Islet precursor cell (in vitro differentiated cells): ENCODE measurements at places on chromosomes 1 and 21.

GRCh38 chr1:26046246-26047095, 553 bp upstream of the SLC30A2 start:
- no peak for DNase-seq

- DNase-seq = no peak
These were observed 317.1 kb upstream of the PROX1 start for GRCh38 chr1:213670692-213671023.

GRCh38 chr1:246035060-246035541, 472.0 kb downstream of the SMYD3 start:
- DNase-seq = no peak

- DNase-seq = no peak
These were observed 9.8 kb downstream of the FBLIM1 start for GRCh38 chr1:15768388-15768787.

DNA sequence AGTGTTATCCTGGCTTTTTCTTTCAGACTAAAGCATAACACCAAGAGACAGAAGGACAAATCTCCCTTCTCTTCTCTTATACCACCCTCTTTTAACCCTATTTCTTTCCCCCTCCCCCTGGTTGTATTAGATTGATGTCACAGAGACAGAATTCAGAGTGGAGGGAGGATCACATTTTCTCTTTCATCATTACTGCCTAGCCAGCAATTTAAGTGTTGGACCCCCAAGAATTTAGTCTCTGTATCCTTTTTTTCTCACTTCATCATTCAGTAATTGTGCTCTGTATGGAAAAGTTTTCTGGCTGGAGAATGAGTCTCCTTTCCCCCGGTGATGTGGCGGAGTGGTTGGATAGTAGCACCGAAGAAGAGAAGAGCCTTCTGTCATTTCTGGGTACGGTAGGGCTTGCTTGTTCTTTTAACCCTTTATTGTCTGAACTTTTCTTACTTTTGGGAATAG, 124.8 kb downstream of the CLEC20A start:
- no peak for DNase-seq

DNA sequence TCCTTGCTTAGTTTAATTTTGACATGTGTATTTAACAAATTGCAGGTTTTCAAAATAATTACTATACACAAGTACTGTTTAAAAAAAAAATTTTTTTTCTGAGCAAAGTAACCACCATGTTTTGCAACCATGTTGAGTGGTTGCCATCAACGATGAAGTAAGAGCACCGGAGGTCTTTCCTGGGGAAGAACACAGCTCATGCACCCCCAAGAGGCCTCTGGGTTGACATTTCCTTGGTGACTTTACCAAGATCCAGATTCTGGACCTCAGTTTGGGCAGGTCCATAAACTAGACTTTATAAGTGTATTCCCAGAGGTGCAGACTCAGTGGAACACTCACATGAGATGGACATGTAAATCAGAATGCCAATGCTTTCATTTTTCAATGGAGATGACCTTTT, 36.8 kb upstream of the RALGPS2 start:
- no peak for DNase-seq

GRCh38 chr21:44012474-44013379, 618 bp downstream of the TRAPPC10 start:
- DNase-seq = peak; percentile 82

GRCh38 chr21:45293726-45294401, 6.2 kb upstream of the POFUT2 start:
- no peak for DNase-seq

DNA sequence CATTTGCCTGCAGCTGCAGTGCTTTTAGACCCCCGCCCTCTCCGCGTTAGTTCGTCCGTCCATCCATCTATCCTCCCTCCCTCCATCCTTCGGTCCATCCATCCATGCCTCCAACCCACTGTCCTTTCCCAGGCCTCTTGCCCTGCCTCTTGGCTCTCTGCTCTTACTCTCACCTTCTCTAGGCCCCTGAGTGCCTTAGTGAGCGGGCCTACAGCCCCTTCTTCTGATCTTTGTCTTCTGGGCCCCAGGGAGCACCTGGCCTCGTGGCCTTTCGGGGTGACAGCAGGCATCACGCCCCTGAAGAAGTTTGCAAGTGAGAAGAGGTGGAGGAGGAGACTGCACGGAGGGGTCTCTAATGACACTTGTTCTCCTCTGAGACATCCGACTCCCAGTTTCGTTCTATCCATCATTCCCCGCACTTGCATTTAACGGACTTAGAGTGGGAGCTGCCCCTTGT, 842 bp downstream of the ATXN7L2 start:
- no peak for DNase-seq

DNA sequence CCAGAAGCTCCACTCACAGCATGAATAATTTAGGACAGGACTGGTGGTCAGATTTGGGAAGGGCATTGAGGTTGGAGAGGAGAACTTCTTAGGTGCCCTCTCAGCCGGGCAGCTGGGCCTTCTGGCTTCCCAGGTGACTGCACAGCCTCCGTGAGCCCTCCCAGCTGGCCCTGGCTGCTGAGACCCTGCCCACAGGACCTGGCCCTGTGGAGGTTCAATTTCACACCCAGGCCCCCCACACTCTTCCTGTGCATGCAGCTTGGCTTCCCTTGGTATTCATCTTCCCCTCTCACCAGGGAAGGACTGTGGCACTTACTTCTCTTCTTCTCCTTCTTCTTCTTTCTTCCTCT, 50.6 kb downstream of the NDUFS5 start:
- DNase-seq = no peak

DNA sequence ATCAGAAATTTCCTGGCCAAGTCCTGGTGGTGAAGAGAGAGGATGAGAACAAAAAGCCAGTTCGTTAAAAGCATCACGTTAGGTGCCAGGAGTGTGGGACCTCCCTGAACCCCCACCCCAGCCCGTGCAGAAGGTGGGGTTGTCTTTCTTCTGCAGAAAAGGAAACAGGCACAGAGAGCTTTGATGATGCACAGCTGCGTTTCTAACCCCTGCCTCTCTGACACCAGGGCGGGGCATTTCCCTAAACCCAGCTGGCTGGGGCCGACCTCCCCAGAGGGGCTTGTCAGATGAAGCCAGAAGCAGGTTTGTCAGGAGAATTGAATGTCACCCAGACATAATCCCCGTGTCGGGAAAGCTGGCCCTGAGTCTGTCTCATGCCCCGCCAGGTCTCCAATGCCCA, 189.3 kb upstream of the EDN2 start:
- no peak for DNase-seq

DNA sequence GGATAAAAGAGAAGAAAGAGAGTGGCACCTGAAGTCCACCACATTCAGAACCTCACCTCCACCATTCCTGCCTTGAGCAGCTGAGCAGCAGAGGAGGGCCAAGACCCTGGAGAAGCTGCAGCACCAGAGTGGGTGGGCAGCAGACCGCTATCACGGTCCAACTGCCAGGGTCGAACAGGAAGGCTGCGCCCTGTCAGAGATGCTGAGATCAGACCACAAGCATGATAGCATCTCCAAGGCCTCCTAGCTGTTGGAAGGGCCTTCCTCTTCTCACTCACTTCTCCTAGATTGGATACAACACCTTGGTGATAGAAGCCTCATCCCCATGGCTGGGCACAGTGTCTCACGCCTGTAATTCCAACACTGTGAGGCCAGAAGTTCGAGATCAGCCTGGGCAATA, 12.1 kb upstream of the SLC45A3 start:
- no peak for DNase-seq

- DNase-seq = no peak
These were observed 18.4 kb downstream of the RSPO1 start for GRCh38 chr1:37616330-37616729.

GRCh38 chr1:71586030-71586429, 505.2 kb upstream of the ZRANB2 start:
- no peak for DNase-seq

DNA sequence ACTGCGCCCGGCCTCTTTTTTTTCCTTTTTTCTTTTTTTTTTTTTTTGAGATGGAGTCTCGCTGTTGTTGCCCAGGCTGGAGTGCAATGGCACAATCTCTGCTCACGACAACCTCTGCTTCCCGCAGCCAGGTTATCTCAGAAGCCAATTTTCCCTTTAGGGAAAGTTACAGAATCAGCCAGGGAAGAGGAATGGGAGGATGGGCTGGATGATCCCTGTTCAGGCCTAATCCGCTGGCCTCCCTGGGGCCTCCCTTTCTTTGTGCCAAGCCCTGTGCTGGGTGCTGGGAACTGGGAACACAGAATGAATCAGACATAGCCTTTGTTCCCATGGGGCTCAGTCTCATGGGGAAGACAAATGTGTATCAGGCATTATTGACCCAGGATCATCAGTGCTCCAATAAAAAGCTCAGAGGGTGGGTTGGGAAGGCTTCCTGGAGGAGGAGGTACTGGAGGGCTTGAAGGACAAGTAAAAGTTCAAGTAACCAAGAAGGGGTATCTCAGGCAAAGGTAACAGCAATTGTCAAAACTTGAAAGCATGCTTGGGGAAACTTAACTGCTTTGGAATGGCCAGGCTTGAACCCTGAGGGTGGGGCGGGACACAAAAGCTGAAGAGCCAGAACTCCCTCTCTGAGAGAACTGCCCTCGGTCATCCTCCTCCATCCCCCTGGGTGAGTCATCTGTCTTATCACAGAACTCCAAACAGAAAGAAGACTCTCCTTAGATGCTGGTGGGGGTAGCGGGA, 14.3 kb downstream of the ECHDC2 start:
- DNase-seq = peak; percentile 88

GRCh38 chr1:19081218-19081893, 124.9 kb upstream of the IFFO2 start:
- DNase-seq = no peak

GRCh38 chr1:174883409-174883808, 116.3 kb upstream of the CACYBP start:
- DNase-seq = no peak

DNA sequence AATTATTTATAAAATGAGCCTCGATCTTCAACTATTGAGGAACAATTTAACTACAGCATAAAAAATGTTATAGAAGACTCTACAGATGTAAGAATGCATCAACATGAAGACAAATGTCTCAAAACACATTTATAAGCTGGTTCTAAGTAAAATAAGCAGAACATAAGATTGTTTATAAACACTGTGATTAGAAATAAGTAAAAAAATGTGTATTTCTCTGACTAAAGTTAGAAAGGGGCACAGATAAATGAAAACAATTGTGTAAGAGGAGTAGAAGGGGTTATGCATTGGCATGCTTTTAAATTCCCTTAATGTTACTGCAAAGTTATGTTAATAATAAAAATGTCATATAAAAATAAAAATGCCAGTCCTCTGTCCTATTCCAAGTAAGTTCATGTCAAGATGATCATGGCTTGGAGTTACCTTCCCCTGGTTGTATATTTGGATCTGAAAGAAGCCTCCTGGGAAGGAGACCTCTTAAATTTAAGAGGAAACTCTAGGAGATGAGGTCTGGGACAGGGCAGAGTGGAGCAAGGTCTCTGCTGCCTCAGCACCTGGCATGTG, 70.2 kb upstream of the FAM20B start:
- DNase-seq = no peak

DNA sequence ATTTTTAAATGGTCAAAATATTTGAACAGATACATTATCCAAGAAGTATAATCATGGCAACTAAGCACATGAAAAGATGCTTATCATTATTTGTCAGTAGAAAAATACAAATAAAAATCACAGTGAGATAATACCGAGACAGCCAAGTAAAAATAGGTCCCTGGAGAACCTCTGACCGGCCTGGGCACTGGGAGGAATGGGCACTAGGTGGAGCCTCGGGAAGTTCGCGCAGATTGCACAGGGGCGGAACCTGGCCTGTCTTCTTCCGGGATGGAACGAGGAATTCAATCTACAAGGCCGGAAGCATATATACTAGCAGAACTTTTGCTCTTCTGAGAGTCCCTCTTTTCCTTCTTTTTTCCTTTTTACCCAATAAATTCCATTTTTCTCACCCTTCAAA, 148.5 kb upstream of the CHRM3 start:
- DNase-seq = no peak

DNA sequence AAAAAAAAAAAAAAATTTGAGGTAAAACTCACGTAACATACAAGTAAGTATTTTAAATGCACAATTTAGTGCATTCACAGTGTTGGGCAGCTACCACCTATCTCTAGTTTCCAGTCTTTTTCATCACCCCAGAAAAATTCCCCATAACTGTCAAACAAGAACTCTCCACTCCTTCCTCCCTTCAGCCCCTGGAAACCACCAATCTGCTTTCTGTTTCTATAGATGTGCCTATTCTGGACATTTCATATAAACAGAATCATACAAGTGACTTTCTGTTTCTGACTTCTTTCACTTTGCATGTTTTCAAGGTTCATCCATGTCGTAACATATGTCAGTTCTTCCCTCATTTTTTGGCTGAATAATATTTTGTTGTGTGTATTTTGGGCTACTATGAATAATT, 24.9 kb upstream of the ETS2 start:
- DNase-seq = no peak

DNA sequence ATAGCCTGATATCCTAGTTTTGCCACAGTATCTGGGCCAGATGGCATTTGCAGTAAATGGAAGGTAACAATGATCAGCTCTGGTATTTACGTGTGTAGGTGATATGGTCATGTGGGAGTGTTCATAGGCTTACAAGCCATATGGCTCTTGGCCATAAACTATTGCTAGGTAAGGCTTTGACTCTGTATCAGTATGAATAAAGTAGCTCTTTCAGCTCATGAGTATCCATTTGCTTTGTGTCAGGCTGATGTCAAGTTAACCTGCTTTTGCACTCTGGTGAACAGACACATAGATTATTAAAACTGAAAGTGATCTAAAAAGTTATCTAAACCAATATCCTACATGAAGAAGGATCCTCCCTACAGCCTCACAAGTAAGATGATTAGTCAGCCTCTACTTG, 69.0 kb downstream of the DDR2 start:
- no peak for DNase-seq

- DNase-seq = no peak
These were observed 2.1 kb downstream of the TLCD4 start for GRCh38 chr1:95119273-95119672.

DNA sequence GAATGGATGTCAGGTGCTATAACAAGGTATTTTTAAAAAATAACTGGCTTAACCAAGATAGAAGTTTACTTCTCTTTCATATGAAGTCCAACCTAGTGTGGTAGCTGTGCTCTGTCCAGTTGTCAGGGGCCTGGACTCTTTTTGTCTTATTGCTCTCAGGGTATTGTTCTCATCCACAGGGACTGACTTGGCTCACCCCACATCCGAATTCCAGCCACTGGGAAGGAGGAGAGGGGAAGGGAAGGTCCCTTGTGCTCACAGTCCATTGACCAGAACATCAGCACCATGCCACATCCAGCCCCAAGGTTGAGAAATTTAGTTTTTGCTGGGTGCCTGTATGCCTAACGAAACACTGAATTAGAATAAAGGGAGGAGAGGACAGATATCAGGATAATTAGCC, 8.7 kb downstream of the EEIG2 start:
- DNase-seq = no peak

GRCh38 chr1:24704411-24705259, 40.6 kb upstream of the CLIC4 start:
- DNase-seq = peak; percentile 87

- peak; percentile 28 for DNase-seq
These were observed 86.1 kb downstream of the NPHP4 start for GRCh38 chr1:5906116-5906515.

DNA sequence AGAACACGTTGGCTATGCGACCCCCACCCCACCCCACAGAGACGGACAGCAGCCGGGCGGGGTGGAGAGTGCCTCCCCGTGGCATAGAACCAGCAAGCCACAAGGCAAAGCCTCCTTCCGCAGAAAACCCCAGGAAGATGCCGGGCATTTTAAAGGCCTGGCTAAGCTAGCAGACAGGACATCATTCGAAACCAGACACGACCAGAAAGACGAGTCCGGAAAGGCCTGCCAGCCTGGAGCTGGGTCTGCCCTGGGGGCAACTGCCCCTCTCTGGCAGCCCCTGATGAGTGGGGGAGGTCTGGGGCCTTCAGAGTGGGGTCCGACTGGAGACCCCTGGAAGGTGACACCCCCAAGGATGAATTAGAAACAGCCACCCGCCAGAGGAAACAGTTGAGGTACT, 8.5 kb downstream of the FTCD start:
- DNase-seq = peak; percentile 83

GRCh38 chr1:54833121-54833520, 32.0 kb upstream of the TTC22 start:
- peak; percentile 40 for DNase-seq
